ENCODE measurements at places on chromosomes 6 and 20. TPM values are rescaled to one million over a fixed set of nuclear protein-coding genes. Genes with fewer than 3 reads are reported as not detected.

- no peak for DNase-seq
Observed at GRCh38 chr6:15504040-15504495, 158.8 kb downstream of the DTNBP1 start.

- DNase-seq, result no peak
Observed at GRCh38 chr20:58579069-58579818, 64.0 kb upstream of the APCDD1L start.

- no peak for DNase-seq
Observed at GRCh38 chr6:25415701-25416100, 136.5 kb downstream of the CARMIL1 start.

DNA sequence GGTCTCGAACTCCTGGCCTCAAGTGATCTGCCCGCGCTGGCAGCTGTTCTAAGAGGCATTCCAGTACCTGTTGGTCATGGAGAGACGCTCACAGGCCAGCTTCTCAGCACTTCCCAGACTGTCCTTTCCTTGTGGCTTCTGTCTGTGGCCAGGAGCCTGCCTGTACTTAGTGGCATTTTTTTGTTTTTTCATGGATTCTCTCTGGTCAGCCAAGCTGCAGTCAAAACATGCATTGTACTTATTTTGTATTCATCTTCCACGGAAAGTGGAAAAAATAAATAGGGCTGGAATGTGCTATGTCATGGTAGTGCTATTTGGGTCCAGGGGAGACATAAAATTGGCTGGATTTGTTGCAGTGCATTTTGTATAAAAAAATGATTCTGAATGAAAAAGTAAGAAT lies 29.1 kb downstream of the ZDHHC14 start:
- DNase-seq, result no peak

DNA sequence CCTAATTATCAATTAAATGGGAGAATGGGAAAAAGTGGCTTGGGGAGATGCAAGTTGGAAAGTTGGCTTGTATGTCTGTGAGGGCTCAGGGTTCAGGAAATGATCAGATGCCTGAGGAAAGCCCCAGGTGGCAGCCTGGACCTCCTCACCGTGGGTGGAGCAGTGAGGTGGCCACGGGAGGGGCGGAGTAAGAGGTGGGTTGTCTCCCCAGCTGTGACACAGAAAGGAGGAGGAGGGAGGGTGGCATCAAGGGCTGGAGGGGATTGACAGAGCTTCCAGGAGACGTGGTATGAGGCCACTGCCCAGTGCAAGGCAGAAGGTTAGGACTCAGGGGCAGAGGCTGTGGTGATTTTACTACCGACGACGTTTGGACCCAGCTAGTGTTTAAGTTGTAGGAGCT lies 672.2 kb downstream of the PRKN start:
- no peak for DNase-seq

GRCh38 chr6:155240905-155241600 lies 22.8 kb upstream of the CLDN20 start:
- DNase-seq, result no peak

- no peak for DNase-seq
Observed at GRCh38 chr20:62366370-62367135, 559 bp downstream of the LAMA5 start.

- no peak for DNase-seq
Observed at GRCh38 chr6:166419286-166419685, 36.5 kb upstream of the MPC1 start.

The HRH3 gene
- 0.47 TPM for total RNA-seq

The HLA-DOA gene
- total RNA-seq, result 0.16 TPM

The BNIP5 gene
- not detected for total RNA-seq
